Stimulated activated CD4-positive, alpha-beta T cell treated with anti-CD3 and anti-CD28 coated beads, Interleukin-2, amount 100 ng/mL, for 4 hours (primary cell): ENCODE measurements at places on chromosomes 5 and 9.

DNA sequence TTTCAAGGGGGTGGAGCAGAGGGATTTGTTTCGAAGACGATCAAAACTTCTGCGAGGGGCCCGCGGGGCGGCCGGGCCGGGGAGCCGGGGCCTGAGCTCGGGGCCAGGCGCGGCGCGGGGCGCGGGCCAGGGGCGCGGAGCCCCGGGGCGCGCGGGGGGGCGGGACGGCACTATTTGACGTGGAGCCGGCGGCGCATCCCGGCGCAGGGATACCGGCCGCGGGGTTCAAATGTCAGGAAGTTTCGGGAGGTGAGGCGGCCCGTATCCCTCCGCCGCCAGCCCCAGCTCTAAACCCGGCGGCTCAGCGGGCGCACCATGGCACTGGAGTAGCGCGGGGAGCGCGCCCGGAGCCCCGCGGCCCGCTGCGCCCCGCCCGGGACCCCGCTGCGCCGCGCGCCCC is at the start of gene LMX1B:
TSS of gene LMX1B (plus strand) at position 278 of the 400 bp plus-strand sequence. CDS start 522 bp downstream, outside the sequence.
- DNase-seq = no peak

DNA sequence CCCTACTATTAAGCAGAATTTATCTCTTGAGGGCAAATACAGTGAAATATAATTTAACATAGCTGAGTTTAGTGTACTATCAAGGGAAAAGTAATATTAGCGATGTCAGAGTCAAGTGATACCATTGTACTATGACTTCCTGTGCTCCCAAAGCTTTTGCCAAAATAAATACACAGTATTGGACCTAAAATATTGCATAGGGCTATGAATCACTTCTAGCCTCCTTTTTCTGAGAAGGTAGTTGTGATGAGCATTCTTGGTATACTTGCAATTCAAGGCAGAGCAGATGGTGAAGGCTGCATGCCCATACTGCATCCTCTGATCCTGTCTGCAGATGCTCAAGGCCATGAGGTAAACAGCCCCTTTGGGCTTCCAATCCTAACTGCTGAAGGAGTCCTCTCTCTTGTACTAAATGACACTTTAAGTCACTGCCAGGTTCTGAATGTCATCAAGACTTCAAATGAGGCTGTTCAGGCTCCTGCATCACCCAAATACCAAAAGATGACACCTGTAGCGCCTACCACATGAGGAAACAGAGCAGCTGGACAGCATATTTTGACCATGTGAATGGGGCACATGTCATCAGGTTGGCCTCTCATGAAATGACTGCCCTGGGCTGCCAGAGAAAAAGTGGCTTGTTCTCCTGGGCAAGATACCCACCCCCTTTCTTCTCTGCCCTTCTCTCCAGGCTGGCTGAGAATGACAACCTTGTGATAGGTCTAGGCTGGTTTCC is 29.7 kb upstream of the PPP2CA start:
- no peak for DNase-seq

GRCh38 chr5:69367697-69368279 is 1.5 kb downstream of the AK6 start:
- no peak for DNase-seq

- no peak for DNase-seq
Measured at GRCh38 chr5:143682246-143682905, 129.6 kb upstream of the HMHB1 start.

DNA sequence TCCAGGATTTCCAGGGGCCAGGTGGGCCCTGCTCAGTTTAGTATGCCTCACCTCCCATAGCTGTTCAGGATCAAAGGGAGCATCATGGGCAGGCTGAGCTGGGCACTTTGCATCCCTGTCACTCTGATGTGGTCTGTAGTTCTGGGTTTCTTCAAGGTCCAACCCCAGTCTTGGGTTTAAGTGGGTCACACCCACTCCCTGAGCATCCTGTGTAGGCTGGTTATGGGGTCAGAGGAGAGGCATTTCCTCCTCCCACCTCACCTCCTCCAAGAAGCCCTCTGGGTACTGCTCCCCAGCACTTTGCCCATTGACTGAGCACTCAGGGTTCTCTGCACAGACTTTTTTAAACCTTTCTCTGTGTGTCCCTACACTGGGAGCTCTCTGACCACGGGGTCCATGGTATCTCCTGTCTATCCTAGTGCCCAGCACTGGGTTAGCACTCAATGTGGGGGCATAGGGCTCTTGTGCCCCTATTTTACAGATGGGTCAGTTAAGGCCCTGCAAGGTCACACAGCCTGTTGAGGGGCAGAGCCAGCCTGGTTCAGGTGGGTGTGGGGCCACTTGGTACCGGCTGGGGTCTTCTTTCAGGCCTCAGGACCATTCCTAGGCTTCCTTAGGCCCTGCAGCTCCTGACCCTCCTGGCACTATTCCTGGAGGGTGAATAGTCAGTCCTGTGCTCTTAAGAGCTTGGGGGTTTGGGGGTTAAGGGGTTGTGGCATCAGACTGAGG is 19.0 kb downstream of the CXXC5 start:
- no peak for DNase-seq

- DNase-seq = no peak
Measured at GRCh38 chr5:143559586-143560109, 156.2 kb upstream of the NR3C1 start.

- no peak for DNase-seq
Measured at GRCh38 chr9:113589890-113590289, 126.4 kb downstream of the RGS3 start.

DNA sequence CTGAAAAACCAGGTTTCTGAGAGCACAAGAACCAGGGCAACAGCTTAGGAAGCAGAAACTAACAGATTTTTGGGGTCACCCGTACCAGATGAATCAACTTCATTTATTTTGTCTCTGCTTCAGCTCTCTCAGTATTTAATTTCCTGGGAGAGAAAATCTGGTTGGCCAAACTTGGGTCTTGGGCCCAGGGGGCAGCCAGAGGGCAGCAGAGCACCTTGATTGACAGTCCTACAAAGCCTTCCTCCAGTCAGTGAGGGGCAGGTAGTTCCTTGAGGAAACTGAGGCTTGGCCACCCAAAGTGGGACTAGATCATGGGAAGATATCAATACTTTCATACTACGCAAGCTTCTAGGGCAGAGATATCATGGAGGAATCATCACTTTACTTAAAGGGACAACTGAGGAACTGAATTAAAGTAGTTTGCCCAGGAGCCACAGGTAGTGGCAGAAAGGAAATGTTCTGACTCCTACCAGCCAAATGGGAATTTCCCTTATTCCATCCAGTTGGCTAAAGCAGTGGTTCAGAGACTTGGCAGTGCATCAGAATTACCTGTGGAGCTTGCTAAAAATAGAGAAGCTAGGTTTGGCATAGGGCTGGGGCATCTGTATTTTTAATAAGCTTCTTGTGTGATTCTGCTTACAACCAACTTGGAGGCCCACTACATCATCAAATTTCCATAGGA is 21.5 kb upstream of the ARHGAP26 start:
- peak; percentile 19 for DNase-seq

- no peak for DNase-seq
Measured at GRCh38 chr9:77092536-77092935, 73.1 kb downstream of the FOXB2 start.

- DNase-seq = no peak
Measured at GRCh38 chr5:142056816-142057696, 44.2 kb upstream of the GNPDA1 start.

GRCh38 chr5:180785794-180786221 is 16.8 kb downstream of the MGAT1 start:
- DNase-seq = no peak

GRCh38 chr5:38789134-38789533 is 56.7 kb upstream of the OSMR start:
- DNase-seq = no peak

DNA sequence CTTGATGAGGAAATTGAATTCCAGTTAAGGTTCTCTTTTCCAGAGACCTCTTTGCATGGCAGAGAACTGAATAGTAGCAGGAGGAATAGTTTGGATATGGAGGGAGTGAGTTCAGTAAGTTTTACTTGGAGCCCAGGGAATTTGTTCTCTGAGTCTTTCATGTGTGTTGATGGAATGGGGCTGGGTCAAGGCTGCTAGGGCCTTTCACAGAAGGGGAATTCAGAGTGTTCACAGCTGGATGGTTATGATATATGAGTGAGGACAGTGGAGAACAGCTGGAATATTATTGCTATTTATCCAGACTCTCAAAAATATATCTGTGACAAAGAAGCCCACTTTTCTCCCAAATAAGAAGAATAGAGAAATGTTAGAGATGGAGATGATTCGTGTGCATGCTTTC is 372.8 kb downstream of the PLK2 start:
- DNase-seq = no peak

DNA sequence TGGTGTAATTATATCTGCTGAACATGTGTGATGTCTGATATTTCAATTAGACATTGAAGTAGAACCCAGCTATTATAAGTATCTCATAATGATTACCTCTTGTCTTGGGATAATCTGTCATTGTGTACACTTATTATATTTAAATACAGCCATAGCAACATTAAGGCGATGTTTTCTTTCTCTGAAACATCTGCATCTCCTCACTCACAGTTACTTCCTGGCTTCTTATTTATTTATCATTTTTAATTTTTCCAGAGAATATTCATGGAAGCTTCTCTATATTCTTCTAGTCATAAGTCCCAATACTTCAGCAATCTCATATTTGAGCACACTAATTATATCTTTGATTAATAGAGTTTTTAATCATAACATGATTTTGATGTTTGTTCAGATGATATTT is 103.8 kb upstream of the FBN2 start:
- DNase-seq = no peak
